ENCODE measurements at places on chromosomes 11 and 22. TPM values are rescaled to one million over a fixed set of nuclear protein-coding genes. Genes with fewer than 3 reads are reported as not detected.

APOBEC3F gene
- 5.2 TPM for total RNA-seq

GRCh38 chr11:117489999-117490679 is 162.5 kb downstream of the CEP164 start:
- no peak for DNase-seq

- DNase-seq = no peak
Measured at GRCh38 chr11:78916759-78917158, 342.1 kb upstream of the NARS2 start.

GRCh38 chr11:108025387-108026080 is 16.8 kb downstream of the CUL5 start:
- no peak for DNase-seq

DNA sequence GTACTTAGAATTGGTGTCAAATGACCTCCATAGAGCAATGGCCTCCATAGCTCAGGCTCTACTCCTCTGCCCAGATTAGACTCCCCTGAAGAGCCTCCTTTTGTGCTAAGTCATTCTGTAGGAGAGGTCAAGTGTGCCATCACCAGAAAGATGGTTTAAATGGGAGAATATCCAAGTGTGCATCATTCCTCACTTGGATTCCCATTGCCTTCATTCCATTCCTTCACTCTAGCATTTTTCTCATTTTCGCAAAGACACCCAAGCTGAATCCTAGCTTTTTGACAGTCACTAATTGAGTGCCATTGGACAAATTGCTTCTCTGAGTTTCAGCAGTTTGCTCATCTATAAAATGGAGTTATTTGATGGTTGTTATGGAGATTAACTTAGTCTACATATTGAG is 16.9 kb downstream of the CLMP start:
- DNase-seq = no peak

DNA sequence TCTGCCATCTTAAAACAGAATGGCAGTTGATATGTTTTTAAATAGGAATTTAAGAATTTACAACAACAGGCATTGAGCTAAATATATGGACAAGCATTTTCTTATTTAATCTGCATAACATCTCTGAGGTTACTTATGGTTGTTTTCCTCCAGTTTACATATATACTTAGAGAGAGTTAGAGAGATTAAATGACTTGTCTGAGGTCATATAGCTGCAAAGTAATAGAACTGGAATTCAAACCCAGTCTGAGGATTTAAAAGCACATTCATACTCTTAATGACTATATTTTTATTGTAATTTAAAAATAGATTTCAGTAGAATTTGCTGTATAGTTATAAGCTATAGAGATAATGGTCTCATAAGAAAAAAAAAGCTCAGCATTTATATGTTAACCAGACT is 81.4 kb upstream of the GRIK4 start:
- DNase-seq = no peak

DNA sequence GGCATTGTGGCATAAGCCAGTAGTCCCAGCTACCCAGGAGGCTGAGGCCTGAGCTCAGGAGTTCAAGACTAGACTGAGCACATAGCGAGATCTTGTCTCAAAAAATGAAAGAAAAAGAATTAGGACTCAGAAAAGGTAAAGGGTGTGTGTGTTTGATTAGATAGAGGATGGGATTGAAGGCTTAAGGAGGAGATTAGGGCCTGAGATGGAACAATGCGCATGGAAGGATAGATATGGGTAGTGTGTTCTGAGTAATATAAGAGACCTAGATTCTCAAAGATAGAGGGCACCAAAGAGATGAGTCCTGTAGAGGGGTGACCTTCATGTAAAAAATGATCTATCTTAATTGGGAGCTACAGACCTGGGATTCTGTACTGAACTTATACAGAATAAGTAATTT is 17.3 kb upstream of the RAB30 start:
- DNase-seq = no peak

GRCh38 chr11:67514116-67514515 is 6.2 kb upstream of the CDK2AP2 start:
- no peak for DNase-seq

DNA sequence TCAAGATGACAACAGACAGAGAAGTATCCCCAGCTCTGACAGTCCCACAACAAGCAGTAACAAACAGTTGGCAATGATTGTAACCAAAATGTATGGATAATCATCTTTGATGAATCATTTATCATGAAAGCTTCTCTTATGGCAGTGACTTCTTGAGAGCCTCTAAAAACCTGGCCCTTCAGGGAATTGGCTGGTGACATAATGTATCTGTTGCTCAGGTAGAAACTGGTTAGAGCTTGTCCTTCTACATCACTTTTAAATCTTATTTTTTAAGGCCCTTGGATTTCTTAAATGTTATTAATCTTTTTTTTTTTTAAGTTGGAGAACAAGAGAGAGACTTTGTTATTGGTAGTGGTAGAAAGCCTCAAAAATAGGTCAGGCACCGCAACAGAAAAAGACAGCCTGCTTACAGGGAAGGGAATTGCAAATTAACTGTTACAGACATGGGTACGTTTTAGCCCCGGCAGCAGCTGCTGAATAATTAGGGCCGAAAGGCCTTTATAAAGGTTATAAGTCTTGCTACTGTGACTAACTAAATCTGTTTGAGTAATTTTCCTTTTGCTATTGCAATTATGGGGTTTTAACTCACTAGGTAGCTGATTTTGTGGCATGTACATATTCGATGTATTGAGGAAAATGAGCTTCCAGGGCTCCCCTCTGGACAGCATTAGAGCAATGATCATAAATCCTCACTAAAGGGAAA is 207.7 kb upstream of the LRRC4C start:
- no peak for DNase-seq

GRCh38 chr22:27825174-27825573 is 23.6 kb upstream of the MN1 start:
- DNase-seq = no peak

GRCh38 chr11:2202900-2203439 is 31.4 kb upstream of the TH start:
- peak; percentile 3 for DNase-seq

DRD4 gene
- 0.15 TPM for total RNA-seq

PARVA gene
- 105 TPM for total RNA-seq

- DNase-seq = no peak
Measured at GRCh38 chr11:8138526-8138925, 30.3 kb downstream of the RIC3 start.

LRRC74B gene
- total RNA-seq = not detected

MYRF gene
- 5.0 TPM for total RNA-seq

GRCh38 chr22:22074634-22075381 is 92.2 kb upstream of the TOP3B start:
- no peak for DNase-seq

DNA sequence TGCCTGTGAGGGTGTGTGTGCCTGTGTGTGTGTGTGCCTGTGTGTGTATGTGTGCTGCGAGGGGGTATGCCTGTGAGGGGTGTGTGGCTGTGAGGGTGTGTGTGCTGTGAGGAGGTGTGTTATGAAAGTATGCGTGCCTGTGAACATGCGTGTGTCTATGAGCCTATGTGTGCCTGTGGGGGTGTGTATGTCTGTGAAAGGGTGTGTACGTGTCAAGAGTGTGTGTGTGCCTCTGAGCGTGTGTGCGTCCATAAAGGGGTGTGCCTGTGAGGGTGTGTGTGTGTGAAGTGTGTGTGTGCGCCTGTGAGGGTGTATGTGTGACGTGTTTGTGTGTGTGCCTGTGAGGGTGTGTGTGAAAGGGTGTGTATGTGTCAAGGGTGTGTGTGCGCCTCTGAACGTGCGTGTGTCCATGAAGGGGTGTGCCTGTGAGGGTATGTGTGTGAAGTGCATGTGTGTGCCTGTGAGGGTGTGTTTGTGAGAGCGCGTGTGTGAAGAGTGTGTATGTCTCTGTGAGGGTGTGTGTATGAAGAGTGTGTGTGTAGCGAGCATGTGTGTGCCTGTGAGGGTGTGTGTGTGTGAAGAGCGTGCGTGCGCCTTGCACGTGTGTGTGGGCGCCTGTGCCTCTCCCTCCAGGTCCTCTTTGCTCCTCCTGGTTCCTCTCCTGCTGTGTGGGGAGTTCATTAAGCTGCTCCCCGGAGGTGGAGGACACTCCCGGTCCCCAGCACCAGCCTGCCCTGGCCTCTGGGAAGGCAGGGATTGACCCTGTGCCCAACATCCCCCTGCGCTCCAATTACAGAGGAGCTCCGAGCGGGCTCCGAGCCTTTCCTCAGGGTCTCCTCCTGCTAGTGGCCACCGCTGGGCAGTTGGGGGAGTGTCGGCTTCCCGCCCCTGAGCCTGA is 53.3 kb downstream of the CACNA1I start:
- DNase-seq = no peak

PTGDR2 gene
- 0.27 TPM for total RNA-seq

DNA sequence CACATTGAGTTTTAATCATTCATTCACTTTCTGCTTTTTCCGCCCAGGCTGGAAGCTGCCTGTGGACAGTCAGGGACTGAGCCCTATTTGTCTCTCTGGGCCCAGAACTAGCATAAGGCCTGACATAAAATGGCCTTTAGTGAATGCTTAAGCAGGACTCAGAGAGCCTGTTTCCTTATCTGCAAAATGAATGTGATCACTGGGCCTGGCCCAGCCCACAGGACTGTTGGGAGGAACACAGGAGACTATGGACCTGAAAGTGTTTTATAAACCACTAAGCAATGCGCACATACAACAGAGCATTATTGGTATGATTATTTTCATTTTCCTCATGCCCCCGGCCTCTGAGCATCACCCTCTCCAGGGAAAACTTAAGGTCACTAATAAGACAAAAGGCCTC is 3.9 kb upstream of the MYH9 start:
- no peak for DNase-seq

- DNase-seq = no peak
Measured at GRCh38 chr11:109798521-109798920, 294.7 kb upstream of the ZC3H12C start.

GRCh38 chr22:23231471-23232093 is 51.3 kb downstream of the BCR start:
- no peak for DNase-seq

DNA sequence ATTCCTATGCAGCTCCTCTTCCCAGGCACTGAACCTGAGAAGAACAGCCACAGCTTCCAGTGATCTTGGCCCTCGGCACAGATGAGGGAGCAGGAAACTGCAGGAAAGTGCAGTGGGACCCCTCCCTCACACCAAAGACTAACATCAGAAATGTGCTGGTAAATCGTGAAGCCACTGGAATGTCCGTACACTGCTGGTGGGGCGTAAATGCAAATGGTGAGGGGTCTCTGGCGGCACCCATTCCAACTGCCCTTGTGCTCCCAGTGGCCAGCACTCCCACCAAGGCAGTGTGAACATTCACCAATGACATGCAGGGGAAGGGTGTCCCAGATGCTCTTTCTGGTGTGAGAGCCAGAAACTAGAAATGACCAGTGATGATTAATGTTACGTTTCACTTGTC is 574.0 kb downstream of the BRD1 start:
- DNase-seq = no peak

CRYAB gene
- total RNA-seq = 4,044 TPM

DNA sequence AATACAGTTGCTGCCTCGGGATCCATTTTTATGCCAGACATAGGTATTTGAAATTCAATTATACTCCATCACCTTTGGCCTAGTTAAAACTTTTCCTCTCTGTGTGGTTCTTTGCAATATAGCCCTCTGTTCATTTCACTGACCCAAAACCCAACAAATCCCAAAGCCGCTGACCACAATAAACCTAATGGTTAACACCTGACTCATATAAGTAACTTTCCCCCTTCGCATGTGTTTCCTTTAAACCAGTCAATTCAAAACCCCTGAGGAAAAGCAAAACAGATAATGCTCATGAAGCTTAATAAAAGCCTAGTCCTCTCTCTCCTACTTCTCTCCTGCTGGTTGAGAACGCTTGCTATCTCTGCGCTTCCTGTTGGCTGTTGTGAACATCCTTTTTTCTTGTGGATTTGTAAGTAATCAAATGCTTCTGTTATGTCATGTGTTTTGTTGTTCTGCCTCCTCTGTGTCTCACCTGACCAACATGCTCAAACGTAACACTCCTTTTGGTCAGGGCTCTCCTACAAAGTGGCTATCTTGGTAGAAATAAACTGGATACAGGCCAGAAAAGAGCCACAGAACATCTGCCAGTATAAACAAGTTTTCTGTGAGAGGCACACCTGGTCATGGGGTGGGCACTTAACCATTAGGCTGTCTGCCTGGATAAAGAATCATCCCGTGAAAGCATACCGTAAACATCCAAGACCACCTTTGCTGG is 652.6 kb downstream of the METTL15 start:
- no peak for DNase-seq

GRCh38 chr11:72116019-72116755 is 3.7 kb upstream of the ANAPC15 start:
- no peak for DNase-seq

CTSW gene
- 0.99 TPM for total RNA-seq

- DNase-seq = no peak
Measured at GRCh38 chr11:34439610-34440198, 970 bp downstream of the CAT start.

DNA sequence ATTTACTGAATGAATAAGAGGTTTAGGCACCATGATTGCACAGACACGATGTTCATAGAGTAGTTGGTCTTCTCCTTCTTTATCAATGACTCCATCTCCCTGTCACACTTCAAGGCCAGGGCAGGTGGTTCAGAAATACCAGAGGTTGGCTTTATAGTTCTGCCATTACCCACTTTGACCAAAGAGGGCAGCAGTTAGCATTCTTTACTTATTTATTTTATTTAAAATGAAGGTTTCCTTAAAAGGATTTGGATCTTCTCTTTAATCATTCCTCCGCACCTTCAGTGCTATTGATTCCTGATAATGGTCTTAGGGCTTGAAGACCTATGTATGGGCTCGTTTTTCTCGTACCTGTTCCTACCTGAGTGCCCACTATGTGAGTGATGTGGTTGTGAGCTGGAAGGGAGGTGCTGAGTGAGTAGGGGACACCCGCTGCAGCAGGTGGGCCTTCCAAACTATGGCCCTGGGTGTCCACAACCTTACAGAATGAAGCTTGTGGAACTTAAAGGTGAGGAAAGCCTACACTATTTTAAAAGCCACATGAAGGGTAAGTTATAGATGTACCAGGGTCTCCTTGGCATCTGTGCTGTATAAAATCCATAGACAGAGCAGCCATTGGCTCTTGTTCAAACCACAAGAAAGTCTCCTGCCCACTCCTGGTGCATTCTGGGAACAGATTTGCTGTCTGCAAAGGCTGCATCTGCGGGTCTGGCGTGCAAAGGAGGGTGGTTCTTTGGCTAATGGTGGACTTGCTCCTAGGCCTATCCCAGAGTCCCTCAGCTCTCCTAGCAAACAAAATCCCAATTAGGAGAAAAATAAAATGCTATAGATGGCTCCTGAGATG is 35.0 kb downstream of the TIMP3 start:
- DNase-seq = no peak

VPREB3 gene
- total RNA-seq = 0.53 TPM

- DNase-seq = no peak
Measured at GRCh38 chr22:32617903-32618302, 143.3 kb downstream of the FBXO7 start.

All from left cardiac atrium (tissue), 4 donors.